ENCODE measurements at places on chromosomes 4 and X.

GRCh38 chrX:42229533-42229932 is 306.2 kb upstream of the CASK start:
- DNase-seq, result no peak

DNA sequence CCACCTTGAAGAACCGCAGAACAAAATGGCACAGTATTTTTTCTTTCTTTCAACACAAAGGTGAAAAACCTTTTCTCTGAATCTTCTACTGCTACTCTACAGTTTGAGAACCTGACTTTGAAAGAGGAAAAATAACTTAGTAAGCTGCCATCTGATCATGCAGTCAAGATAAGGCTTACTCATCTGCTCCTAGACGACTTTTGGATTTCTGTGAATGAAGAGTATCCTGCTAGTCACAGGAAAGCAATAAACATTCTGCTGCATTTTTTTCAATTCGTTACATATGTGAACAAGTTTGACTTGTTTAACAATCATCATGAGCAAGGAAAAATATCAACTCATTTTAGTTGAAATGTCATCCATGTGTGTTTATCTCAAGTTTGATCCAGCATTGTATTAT is 25.2 kb downstream of the TIGD2 start:
- DNase-seq, result peak; percentile 69

- no peak for DNase-seq
Observed at GRCh38 chr4:173767650-173768049, 237.6 kb upstream of the HAND2 start.

DNA sequence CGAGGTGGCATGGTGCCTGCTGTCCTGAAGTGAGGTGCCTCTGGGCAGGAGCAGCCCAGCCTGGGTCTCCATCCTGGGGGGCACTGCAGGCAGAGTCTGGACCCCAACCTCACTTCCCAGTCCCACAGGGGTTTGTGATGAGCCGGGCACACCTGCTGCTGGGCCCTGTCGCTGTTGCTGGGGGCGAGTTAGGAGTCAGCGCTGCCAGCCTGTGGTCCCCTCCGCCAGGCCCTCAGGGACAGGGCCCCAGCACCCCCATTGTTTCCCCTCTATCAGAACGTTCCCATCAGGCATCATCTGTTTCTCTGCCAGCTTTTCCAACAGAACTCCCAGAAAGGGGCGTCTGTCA is 23.4 kb downstream of the WFS1 start:
- DNase-seq, result no peak

DNA sequence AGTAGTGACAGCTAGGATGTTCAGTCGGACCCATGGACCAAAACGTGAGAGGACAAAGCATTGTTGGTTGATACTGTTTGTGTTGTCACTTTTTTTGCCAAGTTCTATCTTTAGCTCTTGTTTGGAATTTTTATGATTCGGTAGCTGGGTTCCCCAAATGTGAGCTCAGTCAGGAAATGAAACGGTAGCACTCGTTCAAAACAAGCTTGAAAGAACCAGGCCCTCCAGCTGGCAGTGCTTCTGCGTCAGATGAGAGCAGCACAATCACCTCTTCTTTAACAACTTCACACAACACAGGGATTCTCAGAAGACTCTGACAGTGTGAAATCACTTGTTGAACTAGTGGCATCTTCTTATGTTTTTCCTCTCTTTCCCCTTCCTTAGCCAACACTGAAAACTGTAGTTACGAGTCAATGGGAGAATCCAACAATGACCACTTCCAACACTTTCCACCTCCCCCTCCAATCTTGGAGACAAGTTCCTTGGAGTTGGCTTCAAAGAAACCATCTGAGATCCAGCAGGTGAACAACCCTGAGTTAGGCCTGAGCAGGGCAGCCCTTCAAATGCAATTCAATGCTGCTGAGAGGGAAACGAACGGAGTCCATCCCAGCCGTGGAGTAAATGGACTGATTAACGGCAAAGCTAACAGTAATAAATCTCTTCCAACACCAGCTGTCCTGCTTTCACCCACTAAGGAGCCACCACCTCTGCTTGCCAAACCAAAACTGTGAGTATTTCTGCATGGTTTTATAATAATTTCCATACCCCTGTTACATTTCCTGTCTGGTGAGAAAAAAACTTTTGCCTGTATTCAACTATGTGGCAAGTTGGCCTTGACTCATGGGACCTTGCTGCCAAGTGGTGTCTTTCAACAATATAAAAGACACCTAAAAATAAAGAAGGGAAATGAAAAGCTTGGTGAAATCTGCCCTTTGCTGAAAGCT is 214.6 kb downstream of the PALLD start:
- DNase-seq, result peak; percentile 16

DNA sequence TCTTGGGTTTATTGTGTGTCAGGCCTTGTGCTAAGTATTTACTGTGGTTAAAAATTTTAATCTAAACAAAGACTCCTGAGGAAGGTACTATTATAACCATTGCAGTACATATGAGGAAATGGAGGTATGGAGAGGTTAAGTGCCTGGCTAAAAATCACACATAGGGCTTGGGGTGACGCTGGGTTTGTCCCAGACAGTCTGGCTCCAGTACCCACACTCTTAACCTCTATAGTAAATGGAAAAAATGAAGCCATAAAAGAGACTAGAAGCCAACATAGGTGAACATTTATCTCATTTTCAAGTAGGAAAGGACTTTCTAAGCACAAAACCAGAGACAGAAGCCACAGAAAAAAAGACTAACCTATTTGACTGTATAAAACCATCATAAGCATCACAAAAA is 1.9 kb downstream of the FOXP3 start:
- DNase-seq, result no peak

DNA sequence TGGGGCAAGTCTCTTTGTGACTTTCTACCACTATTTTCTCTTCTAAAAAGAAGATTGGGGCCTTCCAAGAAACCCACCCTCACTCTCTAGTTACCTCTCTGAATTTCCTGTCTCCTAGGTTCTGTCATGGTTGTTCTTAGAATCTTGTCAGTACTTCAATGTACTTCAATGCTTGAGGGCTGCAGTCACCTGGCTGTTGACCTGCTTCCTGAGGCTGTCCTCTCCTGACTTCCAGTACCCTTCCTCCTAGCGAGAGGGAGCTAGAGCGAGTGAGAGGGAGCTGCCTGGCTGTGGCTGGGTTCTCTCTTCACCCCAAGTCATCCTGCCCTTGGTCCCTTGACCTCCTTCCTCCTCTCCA is 17.7 kb downstream of the CD99L2 start:
- no peak for DNase-seq

GRCh38 chr4:84480082-84480481 is 19.0 kb downstream of the NKX6-1 start:
- no peak for DNase-seq

DNA sequence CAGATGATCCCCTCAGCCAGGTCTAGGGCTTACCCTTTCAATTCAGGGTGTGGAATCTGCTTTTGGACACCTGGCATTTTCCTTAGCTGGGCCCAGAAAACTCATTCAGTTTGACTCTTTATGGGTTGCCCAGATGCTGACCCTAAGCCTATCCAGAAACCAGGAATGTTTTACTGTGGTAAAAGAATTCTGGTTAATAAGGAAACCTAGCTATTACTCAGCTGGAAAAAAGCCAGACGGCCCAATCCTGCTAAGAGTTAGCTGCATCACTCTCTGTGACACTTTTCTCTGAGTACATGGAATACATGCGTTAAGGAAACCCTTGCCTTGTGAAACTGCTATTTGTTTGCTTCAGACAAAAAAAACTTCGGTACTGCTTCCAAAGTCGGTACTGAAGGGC is 28.0 kb downstream of the ING2 start:
- peak; percentile 87 for DNase-seq

DNA sequence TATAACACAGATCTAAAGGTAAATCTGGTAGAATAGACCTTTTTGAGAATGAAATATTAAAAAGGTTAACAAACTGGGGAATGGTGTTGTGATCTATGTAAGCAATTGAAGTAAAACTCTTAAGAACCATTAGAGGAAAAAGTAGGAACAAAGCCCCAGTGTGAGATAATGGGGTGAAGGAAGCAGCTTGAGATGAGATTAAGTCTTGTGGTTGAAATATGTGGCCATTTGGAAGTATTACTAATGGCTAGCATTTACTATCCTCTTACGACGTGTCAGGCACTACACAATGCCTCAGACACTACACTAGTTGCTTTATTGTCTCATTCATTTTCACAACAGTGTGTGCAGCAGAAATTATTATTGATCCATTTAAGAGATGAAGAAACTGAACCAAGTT is 25.9 kb upstream of the NDNF start:
- DNase-seq, result no peak

- DNase-seq, result no peak
Observed at GRCh38 chrX:141903400-141904155, at the start of gene MAGEC1. Gene MAGEC1 (plus strand): TSS chrX:141903894. CDS start chrX:141905073, 1,179 bp downstream.

- no peak for DNase-seq
Observed at GRCh38 chr4:74420863-74421262, 24.1 kb upstream of the AREG start.

DNA sequence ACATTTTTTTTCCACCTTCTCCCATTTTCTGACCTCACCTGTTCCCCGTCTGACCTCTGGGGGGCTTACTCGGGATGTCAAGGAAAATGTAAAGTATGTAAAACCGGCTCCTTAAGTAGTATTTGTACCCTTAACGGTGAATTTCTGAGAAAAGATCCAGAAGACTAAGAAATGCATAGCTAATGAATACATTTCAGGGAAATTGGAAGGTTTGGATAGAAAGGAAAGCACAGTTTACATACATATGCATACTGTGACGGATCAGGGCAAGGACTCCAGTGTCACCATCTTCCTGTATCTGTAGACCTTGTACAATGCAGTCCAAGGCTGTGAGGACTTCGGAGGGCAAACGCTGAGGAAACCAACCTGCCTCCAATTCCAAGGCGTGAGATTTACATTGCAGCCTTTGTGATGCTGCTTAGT is 2185.9 kb upstream of the TENM3 start:
- DNase-seq, result peak; percentile 21

GRCh38 chr4:39256436-39256835 is 74.1 kb downstream of the WDR19 start:
- no peak for DNase-seq

GRCh38 chr4:60463857-60464502 is 736.1 kb upstream of the ADGRL3 start:
- peak; percentile 31 for DNase-seq

GRCh38 chr4:153781717-153782416 is 7.0 kb downstream of the SFRP2 start:
- no peak for DNase-seq

DNA sequence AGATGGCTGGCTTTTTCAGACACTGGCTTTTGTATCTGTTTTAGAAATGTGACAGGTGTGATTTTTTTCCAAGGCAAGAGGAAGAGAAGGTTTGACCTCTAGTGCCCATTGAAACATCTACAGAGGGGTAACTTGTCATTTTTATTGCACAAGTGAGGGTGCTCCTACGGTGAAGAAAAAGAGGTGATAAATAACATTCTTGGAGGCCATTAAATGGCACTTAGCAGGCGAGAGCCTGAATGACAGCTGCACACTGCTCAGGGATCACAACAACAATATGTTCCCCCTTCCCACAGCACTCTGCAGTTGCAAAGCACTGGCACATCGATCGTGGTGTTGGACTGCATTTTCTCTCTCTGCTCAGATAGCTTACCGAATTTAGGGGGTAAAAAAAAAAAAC is 22.9 kb downstream of the FAM184B start:
- DNase-seq, result no peak

GRCh38 chr4:48254381-48255071 is 15.1 kb downstream of the TEC start:
- peak; percentile 26 for DNase-seq

- DNase-seq, result no peak
Observed at GRCh38 chrX:155997436-155997835, at the start of gene IL9R. Gene IL9R (plus strand): TSS chrX:155997696. CDS start chrX:155997760, 64 bp downstream.

Data from ELR (cell line).